ENCODE measurements at places on chromosomes 3 and 15.
A peak's percentile ranks its signal among the peaks of the same experiment; 100 is the strongest.

- DNase-seq = no peak
Observed at GRCh38 chr3:146523531-146523930, 20.9 kb downstream of the PLSCR1 start.

DNA sequence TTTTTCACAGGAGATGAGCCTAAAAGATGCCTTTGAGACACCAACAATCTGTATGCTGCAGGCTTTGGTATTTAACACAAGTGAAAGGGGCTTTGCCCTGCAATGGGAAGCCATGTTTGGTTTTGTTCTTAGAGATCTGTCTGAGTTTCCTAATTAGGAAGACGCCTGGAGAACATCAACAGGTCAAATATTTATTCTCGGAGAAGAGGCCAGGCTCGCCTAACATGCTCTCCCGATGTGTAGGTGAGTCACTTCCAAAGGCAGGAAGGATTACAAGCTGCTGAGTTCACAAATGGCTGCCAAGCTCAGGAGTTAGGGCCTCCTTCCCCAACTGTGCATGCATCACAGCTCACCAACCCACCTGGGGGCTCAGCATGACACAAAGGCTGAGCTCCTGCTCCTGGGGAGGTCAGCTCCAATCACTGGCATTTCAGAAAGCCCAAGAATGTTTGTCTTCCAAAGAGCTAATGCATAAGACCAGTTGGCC is 119.5 kb upstream of the PRICKLE2 start:
- no peak for DNase-seq

GRCh38 chr3:133730993-133731392 is 15.2 kb upstream of the TF start:
- no peak for DNase-seq

- DNase-seq = no peak
Observed at GRCh38 chr3:87298111-87298718, 21.8 kb upstream of the POU1F1 start.

DNA sequence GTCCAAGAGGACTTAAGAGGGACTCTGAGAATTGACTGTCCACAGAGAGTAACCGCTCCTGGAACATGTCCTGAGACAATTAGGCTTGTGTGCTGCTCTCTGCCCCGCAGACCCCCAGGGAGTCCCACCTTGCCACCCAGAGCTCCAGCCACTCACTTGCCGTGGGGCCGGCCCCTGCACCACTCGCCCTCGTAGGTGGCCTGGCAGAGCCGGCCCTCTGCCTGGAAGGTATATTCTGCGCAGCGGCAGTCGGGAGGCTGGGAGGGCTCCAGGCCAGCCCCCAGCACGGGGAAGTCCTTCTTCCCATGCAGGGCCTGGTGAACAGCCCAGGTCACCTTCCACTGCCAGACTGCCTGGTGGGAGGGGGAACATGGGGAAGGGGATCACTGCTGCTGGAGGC is 10.5 kb downstream of the ALS2CL start:
- no peak for DNase-seq

GRCh38 chr15:25789211-25789610 is 73.9 kb downstream of the ATP10A start:
- DNase-seq = no peak

GRCh38 chr3:178671377-178671776 is 135.1 kb downstream of the KCNMB2 start:
- no peak for DNase-seq

DNA sequence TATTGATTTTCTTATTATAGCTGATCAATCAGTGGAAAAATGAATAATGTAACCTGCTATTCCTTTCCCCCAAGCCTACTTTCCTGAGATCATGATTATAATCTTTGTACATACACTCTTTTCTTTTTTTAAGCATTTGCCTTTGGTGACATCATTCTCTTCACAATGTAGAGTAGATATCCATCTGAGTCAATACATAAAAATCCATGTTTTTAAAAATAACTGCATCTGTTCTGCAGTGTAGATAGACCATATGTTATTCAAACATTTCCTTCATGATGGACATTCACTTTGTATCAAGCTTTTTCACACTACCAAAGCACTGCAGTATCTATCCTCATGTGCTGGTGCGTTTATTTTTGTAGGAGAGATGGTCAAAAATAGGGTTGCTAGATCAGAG is 211.1 kb downstream of the PTPRG start:
- no peak for DNase-seq

- no peak for DNase-seq
Observed at GRCh38 chr3:133760916-133761315, 14.7 kb downstream of the TF start.

DNA sequence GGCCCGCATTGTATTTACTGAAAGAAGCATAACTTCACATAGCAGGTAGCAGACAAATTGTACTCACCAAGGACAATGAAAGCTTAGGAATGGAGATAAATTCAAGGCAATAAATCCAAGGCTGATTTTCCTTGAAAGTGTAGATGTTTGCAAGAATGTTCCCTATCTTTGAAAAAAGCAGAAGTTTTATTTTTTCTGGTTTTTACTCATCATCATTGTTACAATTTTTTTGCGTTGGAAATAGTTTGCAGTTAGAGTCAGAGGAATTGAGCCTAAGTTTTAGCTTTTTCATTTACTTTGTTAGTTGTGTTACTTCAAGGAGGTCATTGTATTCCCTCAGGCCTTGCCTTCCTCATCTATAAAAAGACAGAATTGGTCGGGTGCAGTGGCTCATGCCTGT is 213.9 kb upstream of the TBL1XR1 start:
- DNase-seq = no peak

GRCh38 chr3:146305808-146306423 is 55.0 kb upstream of the PLSCR4 start:
- no peak for DNase-seq

GRCh38 chr3:124126436-124127023 is 134.6 kb upstream of the ROPN1 start:
- no peak for DNase-seq

DNA sequence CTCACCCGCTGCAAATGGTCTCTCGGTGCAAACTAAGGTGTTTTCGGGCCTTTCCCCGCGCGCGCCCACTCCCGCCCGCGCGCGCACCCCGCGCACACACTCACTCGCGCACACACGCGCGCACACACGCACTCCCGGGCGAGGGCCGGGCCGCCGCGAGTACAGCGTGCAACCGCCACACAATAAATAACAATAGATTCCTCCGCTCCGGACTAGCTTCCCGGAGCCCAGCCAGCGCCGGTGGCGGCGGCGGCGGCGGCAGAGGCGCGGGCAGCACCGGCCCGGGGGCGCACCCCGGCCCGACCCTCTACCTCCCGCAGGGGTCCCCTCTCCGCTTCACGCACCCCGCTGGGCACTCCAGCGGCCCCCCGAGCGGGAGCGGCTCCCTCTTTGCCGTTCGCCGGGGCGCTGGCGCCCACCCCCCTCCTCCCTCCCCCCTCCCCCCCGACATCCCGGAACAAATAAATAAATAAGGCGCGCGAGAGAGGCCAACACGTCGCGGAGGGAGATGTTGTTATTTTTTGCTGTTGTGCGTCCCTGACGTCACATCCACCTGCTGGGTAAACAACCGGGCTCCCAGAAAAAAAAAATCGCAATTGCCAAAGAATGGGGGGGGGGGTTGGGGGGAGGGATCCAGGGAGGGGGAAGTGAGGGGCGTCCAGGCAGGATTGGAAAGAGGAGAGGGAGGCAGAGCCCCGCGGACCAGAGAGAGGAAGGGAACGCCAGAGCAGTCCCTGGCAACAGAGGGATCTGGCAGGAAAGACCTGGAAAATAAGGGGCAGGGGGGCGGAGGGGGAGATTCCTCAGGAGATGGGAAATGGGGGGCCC is at the start of gene FOXP1:
FOXP1 (minus strand) TSS at position 163 of the 828 bp plus-strand sequence. CDS start 385,347 bp downstream, outside the sequence.
- DNase-seq = peak; percentile 49

- DNase-seq = no peak
Observed at GRCh38 chr15:80567721-80568157, 127.4 kb upstream of the ABHD17C start.

DNA sequence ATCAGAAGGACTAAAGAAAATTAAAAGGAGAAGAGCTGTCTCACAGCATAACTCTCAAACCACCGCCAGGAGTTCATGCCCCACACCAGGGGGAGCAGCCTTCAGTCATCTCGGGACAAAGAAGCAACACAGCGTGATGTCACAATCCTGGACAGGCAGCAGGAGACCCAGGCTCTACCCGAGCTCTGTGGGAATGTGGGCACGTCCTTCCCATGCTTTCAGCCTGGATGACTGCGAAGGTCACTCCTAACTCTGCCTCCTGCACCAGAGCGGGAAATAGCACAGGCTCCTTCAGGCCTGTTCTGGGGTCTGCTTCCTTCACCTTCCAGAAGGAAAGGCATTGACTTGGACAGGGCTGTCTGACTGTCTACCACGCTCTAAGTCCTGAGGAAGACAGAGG is 31.3 kb downstream of the NOX5 start:
- no peak for DNase-seq

- DNase-seq = no peak
Observed at GRCh38 chr3:54914180-54914579, 13.7 kb downstream of the LRTM1 start.

- DNase-seq = no peak
Observed at GRCh38 chr15:31096563-31096962, 5.0 kb downstream of the TRPM1 start.

DNA sequence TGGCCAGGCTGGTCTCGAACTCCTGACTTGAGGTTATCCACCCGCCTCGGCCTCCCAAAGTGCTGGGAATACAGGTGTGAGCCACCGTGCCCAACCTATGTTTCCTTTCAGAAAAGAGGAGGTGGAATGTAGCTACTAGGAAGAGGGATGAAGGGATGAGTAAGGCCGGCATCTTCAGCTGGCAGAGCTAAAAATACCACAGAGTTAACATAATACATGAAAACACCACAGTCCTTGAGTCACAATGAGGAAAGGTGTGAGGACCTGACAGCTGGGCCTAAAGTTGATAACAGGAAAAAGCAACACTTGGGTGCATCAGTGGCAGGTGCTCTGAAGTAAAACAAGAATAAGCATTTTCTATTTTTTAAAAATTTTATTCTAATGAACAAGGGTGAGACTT is 392.2 kb downstream of the DIPK2A start:
- no peak for DNase-seq

GRCh38 chr3:46480491-46481195 is 15.9 kb upstream of the LTF start:
- no peak for DNase-seq

GRCh38 chr3:187987924-187988323 is 166.0 kb upstream of the LPP start:
- no peak for DNase-seq

DNA sequence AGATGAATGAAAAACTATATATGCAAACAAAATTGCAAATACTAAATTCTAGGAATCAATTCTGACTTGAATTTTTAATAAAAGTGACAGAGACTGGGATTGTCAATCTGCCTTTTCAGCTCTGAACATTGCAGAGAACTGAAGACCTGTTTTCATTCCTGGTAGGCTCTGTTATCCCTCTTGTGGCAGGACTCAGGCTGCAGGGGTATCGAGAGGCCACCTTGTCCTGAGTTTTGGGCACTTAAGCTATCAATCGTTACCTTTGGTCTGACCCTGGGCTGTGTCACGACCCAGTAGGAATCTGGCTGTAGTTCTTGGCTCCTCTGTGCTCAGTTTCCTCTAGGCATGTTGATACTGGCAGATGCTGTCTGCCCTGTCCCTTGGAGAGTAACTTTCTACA is 238.0 kb downstream of the CACNA2D3 start:
- no peak for DNase-seq

GRCh38 chr3:68620211-68620610 is 312.1 kb downstream of the TAFA4 start:
- DNase-seq = no peak

GRCh38 chr3:74106925-74107324 is 482.2 kb upstream of the PDZRN3 start:
- DNase-seq = no peak

GRCh38 chr15:63176302-63176701 is 13.1 kb upstream of the RAB8B start:
- no peak for DNase-seq

DNA sequence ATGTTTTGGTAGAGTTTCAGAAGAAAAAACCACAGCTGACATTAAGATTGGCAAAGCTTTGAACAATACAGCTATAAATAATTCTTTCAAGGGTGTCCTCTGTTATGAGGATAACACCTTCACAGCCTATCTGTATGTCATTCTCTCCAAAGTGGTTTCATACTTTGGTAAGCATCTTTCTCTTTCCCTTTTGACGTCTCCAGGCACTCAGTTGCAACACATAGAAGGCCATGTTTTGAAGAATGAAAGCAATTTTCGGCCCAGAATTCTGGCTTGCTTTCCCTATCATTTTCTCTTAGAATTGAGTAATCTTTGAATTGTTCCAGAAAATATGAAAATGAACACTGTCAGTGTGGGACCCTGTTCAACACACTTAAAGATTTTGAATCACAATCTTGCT is 200.0 kb upstream of the CBLB start:
- no peak for DNase-seq

DNA sequence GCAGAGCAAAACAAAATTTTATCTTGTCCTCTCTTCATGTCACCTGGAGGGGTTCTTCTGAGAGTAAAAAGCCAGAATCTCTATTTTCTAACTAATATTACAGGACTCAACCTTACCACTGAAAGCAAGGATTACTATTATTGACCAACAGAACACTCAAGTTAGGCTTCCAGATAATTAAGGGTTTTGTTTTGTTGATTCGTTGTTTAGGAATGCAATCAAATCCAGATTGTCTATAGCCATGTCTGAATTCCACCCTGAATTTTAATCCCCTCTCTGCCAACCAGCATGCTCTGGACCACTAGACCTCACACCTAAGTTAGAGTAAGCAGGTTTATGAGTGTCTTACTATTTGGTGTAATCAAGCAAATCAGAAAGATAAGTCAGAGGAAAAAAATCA is 90.7 kb downstream of the PEAK1 start:
- DNase-seq = no peak

GRCh38 chr3:71232175-71232679 is 351.3 kb downstream of the FOXP1 start:
- DNase-seq = no peak

GRCh38 chr3:171391432-171391831 is 68.8 kb downstream of the TNIK start:
- no peak for DNase-seq

GRCh38 chr15:58443308-58443707 is 11.5 kb downstream of the LIPC start:
- DNase-seq = no peak

DNA sequence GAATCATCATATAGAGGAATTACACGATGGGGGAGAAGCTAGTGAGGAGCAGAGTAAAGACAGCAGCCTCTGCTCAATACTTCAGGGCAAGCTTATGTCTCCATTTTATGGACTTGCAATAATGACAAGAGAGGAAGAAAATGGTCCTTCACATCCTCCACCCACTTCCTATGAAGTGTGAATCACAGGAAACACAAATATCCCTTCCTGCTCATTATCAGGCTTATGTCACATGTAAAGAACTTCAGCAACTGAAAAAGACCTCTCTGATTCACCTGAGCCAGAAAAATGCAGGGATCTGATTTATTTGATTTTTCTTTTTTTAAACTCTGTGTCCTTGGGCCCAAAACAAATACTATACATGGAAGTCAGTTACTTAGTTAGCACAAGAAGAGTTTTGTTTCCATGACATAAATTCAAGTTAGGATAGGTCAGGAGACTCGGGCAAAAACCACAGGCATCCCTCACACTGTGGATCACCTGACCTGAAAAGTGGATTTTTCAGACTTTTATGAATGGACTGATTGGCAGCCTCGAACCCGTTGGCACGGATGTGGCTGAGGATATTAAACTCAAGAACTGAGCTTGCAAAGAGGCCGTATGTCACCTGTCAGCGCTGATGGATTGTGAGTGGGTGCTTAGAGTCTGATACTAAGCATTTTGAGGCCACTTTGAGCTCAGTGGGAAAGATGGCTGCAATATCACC is 620.8 kb upstream of the MDFIC2 start:
- no peak for DNase-seq
